ENCODE measurements at places on chromosomes 6 and 20.

DNA sequence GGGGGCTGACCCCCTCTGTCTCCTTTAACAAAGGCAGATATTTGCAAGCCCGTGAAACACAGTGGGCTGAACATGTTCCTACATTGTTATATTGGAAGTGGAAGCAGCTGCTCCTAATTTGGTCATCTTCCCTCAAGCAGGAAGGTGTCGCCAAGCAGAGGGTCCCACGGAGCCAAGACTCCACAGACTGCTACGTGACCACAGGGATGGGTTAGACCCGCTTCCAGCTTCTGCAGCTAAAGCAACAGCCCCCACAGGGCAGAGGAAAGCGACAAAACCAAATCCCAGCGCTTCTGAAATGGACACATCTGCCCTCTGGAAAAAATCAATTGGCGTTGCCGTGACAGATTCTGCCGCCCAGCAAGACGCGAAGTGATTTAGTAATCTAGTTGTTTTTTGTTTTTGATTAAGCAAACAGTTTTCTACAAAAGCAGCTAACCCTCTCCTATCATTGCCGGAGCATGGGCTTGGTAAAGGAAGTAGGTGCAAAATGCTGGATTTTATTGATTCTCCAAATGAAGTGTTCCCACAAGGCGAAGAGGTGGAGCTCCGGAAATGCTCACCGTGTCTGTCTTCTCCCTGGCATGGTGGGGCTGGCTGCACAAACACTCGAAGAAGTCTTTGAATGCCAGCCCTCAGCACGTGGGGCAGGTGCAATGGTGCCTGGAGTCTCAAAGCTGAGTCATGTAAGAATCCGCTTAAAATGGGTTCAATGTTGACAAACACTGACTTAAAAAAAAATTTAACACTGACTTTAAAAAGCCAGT is 79.4 kb upstream of the FRMD1 start:
- DNase-seq, result no peak

GRCh38 chr20:741620-742019 is 26.7 kb downstream of the SLC52A3 start:
- DNase-seq, result no peak

DNA sequence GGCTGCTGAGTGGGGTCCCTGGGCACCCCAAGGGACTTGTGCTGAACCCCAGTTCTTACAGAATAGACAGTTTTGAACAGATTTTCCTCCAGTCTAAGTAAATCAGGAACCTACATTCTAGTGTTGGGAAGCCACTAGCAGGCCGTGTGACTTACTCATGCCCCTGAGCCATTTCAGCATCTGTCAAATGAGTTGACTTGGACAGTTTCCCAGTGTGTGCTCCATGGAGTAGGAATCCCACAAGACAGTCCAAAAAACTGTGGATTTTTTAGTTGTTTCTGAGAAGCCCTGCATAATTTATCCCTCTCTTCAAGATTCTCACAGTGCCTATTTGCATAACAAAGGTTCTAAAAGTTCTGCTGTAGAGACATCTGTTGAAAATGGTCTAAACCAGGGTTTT is 2.1 kb downstream of the GABRR2 start:
- no peak for DNase-seq

DNA sequence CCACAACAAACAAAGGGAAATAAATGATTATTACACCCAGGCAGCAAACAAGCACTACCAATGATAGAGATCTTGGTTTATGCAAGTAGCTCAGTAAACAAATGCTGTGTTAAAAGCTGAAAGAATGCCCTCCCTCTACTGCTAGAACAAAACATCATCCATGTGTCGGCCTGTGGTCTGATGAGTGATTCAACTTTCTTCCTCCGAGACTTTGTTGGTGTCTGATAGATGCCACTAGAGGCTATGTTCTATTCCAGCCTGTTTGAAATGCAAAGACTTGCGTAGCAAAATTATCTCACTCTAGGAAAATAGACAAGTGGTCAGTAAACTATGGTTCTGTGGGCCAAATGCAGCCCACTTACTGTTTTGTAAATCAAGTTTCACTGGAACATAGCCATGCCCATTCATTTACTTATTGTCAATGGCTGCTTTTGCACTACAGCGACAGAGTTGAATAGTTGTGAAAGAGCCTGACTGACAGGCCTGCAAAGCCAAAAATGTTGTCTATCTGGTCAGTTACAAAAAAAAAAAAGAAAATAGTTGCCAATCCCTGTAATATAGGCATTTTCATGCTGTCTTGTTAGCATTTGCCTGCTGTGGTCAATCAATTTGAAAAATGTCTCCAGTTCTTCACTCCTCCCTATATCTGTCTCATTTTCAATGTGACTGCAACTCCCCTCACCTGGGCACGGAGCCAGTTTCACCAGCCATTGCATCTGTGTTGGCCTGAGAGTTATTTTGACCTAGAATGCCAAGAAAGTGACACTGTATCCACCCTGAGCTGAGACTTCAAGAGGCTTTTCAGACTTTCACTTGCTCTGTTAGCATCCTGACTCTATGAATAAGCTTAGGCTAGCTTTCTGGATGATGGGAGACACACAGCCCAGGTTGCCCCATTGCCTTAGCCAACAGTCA is 544.6 kb upstream of the BTBD3 start:
- no peak for DNase-seq

- DNase-seq, result no peak
Measured at GRCh38 chr6:52522655-52523054, 54.2 kb downstream of the TRAM2 start.

DNA sequence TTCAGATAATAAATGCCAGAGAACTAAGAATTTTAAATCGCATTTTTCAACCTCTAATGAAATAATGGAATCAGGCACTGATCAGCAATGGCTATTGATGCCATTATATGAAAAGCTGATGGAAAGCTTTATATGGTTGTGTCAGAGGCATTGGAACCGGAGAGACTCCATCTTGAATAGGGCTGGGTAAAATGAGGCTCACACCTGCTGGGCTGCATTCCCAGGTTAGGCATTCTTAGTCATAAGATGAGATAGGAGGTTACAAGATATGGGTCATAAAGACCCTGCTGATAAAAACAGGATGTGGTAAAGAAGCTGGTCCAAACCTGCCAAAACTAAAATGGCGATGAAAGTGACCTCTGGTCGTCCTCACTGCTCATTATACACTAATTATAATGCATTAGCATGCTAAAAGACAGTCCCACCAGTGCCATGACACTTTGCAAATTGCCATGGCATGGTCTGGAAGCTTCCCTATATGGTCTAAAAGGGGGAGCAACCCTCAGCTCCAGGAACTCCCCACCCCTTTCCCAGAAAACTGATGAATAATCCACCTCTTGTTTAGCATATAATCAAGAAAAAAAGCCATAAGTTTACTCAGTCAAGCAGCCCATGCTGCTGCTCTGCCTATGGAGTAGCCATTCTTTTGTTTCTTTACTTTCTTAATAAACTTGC is 40.2 kb upstream of the CD83 start:
- DNase-seq, result no peak

GRCh38 chr6:92376691-92377090 is 1042.7 kb downstream of the EPHA7 start:
- no peak for DNase-seq

DNA sequence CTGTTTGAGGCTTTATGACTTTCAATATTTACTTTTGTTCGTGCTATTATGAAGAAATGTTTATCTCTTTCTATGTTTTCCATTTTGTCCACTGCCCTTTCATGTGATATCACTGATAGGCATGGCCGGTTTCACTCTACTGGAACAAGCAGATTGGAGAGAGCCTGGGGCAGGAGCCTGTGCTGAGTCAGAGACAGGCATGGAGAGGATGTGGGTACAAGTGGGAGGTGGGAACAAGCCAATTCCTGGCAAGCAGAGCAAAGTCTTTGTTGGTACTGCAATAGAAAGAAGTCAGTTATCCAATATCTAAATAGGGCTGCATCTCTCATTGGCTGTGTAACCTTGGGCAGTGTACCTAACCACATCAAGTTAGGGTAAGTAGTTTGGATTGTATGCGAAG is 545.6 kb upstream of the MAP3K7 start:
- DNase-seq, result no peak

DNA sequence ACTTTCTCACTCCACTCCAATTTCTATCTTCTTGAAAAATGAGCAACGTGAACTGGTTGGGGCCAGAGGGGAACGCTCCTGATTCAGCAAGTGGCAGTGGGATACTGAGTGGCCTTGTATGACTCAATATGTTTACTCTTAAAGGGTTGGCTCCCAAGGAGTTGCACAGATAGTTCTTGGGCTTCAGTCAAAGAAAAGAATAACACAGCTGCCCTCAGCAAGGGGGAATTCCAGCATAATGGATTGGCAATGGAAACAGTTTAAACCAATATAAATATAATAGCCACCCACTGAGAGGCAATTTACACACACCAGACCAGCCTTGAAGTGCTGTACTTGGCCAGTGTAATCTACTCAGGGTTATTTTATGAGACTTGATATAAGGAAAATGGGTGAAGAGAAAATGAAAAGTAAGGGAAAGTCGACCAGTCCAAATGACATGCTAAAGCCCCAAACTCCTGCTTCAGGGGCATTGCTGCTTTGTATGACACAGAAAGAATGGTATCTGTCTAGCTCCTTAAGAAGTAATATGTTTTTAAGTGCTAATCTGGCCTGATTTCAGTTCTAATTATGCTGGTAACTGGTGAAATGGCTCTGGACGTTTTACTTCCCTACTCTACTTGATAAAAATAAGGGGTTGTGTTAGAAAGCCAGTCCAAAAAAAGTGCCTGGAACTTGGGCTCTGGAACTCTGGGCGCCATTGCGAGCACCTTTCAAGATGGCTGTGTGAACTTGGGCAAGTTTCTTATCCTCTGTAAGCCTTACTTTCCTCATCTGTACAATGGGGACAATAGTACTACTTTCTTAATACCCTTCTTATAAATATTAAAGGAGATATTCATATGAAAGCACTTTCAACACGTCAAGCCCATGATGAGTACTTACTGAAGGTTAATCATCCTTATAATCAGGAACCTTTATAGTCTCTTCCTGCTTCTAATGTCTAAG is 712.9 kb upstream of the MAP3K7 start:
- DNase-seq, result no peak

DNA sequence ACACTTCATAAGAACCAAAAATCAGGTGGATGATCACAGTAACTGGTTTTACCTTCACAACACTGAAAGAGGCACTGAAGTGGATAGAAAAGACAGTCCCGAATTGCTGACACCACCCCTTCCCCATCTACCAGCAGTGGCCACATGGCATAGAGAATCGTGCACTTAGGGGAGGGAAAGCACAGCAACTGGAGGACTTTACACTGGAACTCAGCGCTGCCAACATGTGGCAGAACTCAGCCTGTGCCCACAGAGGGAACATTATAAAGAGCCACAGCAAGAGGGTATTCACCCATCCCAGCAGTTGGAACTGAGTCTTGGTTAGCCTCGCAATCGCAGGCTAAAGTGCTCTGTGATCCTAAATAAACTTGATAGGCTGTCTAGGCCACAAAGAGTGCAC is 6.5 kb upstream of the KIAA1586 start:
- DNase-seq, result no peak

DNA sequence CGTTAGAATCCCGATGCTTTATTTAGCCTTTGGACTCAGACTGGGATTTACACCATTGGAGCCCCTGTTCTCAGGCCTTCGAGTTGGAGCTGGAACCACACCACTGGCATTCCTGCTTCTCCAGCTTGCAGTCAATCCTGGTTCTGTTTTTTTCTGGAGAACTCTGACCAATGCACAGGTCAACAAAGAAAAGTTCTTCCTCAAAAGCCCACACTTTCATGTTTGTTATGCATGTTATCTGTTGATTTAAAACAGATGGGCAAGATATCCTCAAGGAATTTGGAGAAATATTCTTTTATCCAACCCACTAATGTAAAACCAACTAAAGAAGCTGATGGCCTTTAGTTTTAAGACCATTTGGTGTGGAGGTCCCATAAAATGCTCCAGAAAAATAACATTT is 205.7 kb downstream of the ANKRD60 start:
- DNase-seq, result no peak

GRCh38 chr6:27078734-27079357 is 168.7 kb upstream of the PRSS16 start:
- no peak for DNase-seq

DNA sequence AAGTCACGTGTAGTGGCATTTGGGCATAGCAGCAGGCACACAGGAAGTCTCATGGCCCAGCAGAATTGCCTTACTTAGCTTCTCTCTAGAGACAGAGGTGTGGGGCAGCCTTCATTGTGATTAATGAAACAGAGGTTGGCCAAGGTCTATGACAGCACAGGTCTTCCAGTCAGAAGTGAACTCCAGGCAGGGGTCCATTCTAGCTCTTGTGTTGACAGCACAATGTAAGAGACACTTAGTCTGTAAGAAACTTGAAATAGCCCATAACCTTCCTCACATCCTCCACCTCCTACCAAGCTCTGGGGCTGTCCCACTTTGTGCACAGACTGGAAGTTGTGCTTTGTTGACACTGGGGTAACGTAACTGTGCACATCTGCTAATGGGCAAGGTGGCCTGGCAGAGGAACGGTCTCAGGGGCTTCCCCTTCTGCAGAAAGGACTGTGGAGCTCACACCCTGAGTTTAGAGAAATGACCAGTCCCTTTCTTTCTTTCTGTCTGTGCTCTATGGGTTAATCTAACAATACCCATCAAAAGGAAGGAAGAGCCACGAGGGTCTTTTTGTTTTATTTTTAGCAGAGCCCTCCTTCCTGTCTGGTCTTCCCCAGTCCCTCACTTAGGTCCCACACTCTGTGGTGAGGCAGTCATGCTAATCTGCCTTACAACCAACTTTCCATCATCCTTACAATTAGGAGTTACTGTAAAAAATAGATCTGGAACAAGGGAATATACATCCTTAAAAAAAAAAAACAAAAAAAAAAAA is 35.6 kb upstream of the TAGAP start:
- DNase-seq, result no peak
